ENCODE measurements at places on chromosomes 16 and 17.

DNA sequence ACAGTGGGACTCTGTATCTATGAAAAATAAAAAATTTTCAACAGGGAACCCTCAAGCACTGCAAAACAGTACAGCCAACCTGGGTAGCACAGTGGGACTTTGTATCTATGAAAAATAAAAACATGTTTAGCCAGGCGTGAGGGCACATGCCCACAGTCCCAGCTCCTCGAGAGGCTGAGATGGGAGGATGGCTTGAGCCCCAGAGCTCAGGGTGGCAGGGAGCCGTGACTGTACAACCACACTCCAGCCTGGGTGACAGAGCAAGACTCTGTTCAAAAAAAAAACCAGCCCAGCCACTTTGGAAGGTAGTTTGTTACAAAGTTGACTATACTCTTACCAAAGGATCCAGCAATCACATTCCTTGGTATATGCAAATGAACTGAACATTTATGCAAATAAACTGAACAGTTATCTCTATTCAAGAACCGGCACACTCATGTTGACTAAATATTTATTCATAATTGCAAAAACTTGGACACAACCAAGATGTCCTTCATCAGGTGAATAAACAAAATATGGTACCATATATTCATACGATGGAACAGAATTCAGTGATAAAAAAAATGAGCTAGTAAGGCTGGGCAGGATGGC lies 5.2 kb downstream of the RPH3AL start:
- no peak for DNase-seq

DNA sequence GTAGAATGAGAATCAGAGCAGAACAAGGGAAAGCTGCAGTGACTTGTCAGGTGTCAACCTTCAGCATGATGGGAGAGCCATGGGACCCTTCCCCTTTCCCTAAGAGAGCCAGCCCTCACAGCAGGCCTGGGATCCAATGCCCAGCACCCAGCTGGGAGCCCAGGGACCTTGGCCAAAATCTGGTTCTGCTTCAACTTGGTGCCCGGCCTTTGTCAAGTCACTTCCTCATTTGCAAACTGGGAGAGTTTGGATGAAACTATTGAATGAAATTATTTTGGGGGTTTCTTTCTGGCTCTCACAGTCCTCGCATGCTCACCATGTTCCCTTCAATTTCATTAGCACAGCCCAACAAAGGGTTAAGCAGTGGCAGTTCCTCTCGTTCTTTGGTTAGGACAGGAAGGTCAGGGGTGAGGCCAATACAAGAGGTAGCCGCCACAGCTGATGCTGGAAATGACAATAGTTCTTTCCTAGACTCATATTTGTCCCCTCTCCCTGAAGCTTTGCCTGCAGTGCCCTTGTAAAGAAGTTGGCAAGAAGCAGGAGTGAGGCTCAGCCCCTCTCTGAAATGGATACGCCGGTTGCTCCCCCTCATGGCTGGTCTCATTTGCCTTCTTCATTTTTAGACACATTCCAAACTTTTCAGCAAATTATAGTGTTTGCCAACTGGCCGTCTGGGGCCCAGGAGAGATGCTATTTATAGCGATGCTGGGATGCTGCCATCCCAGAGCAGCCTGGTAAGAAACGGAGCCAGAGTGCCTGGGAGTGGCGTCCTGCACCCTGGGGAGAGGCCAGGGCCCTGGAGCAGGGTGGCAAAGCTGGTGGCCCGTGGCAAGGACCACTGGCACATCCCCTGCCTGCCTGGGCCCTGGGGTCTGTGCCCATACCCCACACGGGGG lies 34.5 kb upstream of the MEOX1 start:
- no peak for DNase-seq

DNA sequence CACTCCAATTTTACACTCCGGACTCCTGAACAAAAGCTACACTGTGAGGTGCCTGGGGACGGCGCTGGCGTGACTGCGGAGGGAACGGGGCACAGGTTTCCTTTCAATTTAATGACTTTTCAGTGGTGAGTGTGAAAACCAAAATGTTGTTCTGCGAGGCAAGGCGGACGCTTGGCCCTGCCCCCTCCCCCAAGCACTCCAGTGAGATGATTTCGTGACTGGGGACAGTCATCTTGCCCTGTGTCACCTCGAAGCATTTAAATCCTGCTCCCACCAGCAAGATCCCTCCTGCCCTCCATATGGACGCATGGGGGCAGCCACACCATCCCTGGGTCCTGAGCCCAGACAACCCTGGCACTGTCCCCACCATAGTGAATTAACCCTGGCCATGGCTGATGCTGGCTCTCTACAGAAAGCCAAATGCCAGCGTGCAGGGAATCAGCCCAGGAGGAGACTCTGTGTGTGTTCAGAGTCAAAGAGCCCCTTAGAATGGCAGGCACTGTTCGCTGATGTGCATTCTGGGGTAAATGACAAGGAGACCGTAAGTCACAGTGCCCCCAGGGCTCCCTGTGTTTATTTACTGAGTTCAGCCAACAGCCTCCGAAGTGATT lies 41.0 kb downstream of the C16orf95 start:
- DNase-seq: no peak

GRCh38 chr17:79413611-79414010 lies 197.2 kb downstream of the RBFOX3 start:
- no peak for DNase-seq

DNA sequence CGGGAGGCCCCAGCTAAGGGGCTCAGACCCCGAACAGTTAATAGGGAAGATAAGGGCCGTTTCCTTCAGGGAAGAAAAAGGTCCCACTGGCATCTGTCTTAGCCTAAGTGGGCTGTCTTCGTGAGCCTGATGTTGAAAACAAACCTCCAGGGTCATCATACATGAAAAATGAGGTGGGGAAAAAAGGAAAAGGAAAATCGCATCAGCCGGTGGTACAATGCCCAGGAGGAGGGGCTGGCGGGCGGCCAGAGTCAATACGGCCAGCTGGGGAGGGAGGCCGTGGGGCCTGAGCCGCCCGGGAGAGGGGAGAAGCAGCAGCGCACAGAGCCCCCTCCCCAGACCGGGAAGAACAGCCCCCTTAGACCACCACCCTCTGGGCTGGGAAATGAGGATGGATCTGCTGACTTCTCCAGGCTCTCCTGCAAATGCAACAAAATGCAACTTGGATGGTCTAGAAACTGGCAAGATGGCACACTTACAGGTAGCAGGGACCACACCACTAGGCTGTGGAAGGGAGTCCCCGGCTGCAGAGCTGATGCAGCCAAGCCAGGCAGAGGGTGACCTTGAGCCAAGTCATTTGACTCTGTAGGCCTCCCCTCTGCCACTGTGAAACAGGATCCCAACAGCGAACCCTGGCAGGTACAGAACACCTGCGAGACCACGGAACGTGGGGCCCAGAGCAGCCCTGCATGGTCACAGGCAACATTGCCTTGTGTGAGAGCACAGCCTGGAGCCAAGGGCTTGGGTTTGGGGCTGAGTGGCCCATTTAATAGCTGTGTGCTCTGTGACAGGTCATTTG lies 448.5 kb downstream of the SOX9 start:
- no peak for DNase-seq

DNA sequence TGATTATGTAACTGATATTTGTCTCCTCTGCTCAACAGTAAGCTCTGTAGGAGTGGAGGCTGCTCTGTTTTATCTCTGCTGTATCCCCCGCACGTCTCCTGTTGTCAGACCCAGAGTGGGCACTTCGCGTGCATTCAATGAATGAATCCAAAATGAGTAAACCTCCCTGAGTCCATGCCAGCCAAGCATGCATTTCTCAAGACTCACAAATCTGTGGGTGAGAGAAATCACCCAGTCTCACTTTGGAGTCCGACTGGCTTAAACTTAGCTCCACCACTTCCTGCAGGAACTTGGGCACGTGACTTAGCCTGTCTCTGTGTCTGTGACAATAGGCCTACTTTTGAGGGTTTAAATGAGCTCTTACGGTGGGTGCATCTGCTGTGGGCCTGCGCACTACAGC lies 3.7 kb downstream of the PNPO start:
- DNase-seq: no peak

GRCh38 chr17:78343187-78343542 lies 16.7 kb downstream of the SOCS3 start:
- no peak for DNase-seq

Measured in WTC11 (cell line).